Inflammatory macrophage treated with lipopolysaccharide for 4 hours (primary cell): ENCODE measurements at places on chromosomes 2 and 18.
A peak's percentile ranks its signal among the peaks of the same experiment; 100 is the strongest.

DNA sequence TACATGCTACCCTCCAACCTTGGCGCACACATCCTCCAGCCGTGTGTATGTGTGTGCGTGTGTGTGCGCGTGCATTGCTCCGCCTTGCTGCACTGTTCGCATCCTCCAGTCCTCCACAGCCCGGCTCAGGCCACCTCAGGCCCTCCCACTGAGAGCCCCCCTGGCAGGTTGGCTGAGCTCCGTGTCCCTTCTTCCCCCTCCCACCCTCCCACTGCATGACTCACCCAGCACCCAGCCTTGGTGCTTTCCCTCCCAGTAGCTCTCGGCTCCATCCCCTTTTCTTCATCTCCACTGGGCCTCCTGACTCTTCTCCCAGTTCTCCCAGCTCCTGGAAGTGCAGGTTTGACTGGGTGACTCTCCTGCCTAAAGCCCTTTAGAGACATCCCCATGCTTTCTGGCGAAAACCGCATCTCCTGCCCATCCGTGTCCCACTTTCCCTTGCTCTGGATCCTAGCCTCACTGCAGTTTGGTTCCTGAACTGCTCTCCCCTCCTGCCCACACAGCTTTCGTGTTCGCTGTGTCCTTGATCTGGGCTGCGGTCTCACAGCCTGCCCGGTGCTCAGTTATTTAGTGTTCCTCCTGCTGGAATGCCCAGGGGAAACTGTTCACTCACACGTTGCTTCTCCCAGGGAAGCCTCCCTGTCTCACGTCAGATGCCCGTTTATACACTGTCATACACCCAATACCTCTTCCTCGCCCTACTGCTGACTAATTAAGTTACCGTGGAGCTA, 4.9 kb downstream of the TMEM177 start:
- DNase-seq: no peak

DNA sequence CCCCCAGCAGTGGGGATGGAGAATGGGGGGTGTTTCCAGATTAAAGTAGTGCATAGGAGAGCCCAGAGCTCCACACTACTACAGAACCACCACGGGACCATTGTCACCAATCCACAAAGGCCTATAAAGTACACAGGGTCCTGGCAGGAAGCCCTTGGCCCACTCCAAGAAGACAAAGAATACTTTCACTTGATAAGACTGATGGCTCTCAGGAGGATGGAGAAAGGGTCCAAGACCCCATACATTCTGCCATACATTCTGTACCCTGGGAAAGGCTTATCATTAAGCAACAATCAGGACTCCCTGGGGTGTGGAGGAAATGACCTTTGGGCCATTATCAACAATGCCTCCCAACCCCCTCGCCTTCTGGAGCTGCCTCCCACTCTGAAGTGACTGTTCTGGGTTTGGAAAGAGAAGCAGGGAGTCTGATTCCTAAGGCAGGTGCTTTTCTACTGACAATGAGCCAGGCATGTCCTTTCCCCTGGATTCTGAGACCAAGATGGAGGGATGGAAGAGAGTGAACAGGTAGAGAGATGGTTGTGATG, 85.4 kb downstream of the XDH start:
- no peak for DNase-seq

DNA sequence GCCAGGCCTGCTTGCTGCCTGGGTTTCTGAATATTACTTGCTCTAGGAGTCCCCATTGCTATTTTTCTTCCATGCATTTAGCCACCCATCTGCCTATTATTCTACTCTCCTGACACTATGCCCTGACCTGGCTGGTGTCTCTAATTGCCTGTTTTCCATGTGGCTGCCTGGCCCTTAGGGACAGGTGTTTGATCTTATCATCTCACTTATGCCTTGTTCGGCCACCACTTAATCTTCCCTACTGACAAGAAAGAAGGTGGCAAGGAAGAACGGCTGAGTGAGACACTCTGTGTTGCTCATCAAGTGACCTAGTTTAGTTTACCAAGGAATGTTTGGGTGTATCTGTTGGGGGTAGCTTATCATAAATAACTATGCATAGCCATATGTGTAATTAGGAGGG, 50.4 kb upstream of the RAPH1 start:
- DNase-seq: no peak

GRCh38 chr2:216716109-216716508, 20.8 kb upstream of the IGFBP5 start:
- no peak for DNase-seq

- no peak for DNase-seq
These were observed 142.9 kb upstream of the SMAD2 start for GRCh38 chr18:48073211-48073930.

GRCh38 chr2:226898897-226899296, 63.0 kb downstream of the RHBDD1 start:
- DNase-seq: no peak

DNA sequence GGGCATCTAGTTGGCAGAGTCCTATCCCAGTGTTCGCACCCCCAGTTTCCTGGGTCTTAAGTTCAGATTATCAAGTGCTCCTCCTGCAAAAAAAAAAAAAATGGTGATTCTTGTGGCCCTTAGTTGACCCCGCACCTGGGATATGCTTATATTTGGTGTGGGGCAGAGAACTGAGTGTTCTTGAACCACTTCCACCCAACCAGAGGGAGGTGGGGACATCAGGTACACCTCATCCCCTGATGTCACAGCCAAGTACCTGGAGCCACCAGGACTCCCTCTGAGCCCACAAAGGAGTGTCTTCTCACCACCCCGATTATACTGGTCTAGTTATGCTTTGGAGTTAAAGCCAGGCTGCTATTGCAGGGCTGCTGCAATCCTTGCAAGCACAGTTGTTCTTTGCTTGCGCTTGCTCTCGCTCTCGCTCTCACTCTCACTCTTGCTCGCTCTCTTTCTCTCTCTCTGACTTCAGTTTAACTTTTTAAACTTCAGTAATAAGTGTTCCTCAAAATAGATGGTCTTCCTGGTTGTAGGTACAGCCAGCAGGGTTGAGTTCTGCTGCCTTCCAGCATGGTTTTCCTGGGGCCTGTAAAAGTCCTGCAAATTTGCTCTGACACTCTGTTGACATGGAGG, 265.7 kb downstream of the NEDD4L start:
- DNase-seq: no peak

DNA sequence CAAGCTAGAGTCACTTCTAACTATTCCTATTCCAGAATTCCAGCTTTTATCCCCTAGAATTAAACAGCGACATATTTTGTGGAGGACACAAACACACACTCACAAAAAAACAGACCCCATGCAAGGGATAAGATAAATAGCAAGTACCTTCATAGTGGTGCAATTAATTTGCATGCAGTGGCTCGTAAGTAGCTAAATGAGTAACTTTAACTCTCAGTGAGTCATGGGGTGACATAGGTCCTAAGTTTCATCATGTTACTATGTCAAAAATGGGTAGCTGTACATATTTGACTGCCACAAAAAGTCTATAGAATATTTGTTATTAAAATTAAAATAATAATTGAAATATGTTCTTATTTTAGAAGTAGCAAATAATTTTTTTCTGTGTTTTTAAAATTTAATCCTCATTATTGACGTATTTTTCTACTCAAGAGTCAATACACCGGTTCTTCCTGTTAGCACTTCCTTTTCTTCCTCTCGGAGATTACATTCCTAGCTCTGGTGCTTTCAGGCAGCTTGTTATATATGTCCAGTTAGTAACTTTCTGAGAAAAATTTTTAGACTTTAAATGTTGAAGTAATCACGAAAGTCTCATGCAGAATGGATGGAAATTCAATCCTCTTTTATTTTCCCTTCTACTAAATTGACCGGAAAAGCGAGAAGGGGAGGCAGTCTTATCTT, 247.0 kb downstream of the KCNH7 start:
- no peak for DNase-seq

GRCh38 chr18:78918707-78919106, 60.9 kb upstream of the SALL3 start:
- no peak for DNase-seq

DNA sequence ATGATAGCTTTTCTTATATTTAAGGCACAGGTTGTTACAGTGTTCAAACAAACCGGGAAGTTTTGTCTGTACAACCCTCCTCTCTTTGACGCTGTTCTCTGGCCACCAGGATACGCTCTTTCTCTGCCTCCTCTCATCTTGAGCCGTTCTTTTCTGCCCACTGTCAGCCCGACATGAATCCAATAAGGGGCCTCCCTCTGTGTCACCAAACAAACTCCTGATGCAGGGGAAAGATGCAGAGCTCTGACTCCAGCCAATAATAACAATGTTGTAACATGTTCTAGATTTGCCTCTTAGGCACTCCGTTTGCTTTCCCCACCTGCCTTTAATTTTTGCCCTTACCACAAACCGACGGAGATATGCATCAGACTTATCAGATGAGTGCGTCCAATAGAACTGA, 449.3 kb downstream of the SLC4A3 start:
- no peak for DNase-seq

DNA sequence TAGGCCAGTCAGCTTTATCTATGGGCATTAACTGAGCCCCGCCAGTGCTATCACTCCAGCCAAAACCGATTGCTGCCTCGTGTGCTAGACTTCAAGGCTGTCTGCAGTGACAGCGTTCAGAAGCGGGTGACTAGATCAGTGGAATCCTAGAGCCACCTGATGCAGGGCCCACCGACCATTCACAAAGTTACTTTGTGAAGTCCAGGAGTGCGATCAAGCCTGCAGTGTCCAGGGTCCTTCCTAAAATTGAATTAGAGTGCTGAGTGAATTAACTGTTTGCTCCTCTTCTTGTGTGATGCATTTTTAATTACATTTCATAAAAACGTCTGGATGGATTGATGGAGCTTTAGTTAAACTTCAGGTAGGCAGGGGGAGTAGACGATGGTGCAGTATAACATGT, 13.9 kb downstream of the PCARE start:
- DNase-seq: no peak

- no peak for DNase-seq
These were observed 42.0 kb downstream of the SP140 start for GRCh38 chr2:230267556-230267955.

DNA sequence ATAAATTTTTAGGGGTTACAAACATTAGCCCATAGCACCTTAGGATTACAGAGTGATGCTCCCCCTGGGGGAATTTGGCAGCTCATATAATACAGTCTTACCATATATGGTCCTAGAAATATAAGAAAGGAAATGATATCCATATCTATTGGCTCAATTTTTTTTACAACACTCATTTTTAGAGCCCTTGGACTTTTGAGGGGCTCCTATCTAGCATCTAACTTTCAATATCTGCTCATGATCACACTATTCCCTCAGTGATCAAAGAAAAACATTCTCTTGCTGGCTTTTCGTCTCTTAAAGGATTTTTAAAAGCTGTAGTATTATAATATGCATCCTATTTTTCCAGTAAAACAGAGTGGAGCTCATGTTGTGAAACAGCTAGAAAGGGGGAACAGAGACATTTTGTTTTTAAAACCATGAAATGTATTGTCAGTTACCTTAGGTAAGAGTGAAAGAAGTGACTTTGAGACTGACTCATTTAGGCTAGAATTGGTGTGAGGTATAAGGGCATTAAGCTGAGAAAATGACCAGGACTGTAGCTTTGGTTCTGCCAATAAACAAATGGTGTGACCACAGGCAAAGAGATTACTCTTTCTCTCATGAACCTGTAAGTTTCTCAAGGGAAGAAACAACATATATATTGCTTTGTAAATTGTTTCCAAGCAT, 65.8 kb downstream of the ALPK2 start:
- peak; percentile 21 for DNase-seq

DNA sequence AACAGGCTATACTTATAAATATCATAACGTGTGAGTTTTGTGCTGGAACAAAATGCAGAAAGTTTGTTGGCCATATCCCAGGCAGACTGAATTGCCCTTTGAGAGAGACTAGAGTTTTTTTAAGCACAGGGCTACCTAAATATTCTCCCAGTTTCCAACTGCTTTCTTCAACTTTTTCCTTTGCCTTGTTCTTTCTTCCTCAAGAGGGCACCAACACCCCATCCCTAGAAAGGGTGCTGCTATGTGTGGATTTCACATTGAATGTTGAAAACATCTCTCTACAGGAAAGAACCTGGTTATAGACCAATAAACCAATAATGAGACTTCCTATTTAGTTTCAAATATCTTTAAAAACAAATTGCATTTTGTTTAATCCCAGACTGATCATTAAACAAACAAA, 87.9 kb downstream of the ICOS start:
- peak; percentile 37 for DNase-seq

- DNase-seq: no peak
These were observed 1.5 kb downstream of the CACNB4 start for GRCh38 chr2:152097290-152097800.

DNA sequence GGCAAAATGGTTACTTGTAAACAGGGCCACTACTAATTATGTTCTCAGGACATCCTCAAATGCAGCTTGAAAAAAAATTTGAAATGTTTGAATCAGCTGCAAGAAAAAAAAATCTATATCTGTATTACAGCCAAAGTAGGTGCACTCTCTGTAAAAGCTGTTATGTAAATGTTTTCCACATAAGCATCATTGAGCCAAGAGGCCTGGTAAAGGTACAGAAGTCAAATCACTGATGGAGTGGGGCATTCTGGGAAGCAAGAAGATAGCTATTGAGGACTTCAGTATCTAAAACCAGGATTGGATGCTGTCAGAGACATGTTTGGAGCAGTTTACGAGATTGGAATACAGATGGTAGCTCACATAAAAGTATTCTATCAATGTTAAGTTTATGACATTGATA, 80.3 kb downstream of the MAPRE2 start:
- no peak for DNase-seq

DNA sequence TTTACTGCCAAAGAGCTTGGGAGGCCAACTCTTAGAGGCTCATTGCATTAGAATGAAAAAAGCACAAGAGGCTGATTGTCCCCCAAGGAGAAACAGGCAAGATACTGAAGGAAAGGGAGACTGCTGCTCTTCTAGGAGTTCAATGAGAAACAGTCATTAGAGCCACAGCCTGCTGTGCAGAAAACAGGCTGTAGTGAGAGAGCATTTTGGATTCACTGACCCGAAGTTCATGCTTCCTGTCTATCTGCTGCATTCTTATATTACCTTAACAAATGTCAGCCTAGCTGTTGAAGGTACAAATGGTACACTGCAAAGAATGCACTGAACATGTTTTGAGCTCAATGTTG, 423.3 kb downstream of the SETBP1 start:
- DNase-seq: no peak

GRCh38 chr18:78853341-78853740, 126.3 kb upstream of the SALL3 start:
- no peak for DNase-seq
